Activated CD4-positive, alpha-beta T cell treated with anti-CD3 and anti-CD28 coated beads for 48 hours (primary cell): ENCODE measurements at places on chromosomes 2 and 18.

- no peak for DNase-seq
Measured at GRCh38 chr2:206984206-206984605, 44.9 kb downstream of the CPO start.

- DNase-seq: no peak
Measured at GRCh38 chr2:85291425-85292023, 36.3 kb downstream of the TGOLN2 start.

DNA sequence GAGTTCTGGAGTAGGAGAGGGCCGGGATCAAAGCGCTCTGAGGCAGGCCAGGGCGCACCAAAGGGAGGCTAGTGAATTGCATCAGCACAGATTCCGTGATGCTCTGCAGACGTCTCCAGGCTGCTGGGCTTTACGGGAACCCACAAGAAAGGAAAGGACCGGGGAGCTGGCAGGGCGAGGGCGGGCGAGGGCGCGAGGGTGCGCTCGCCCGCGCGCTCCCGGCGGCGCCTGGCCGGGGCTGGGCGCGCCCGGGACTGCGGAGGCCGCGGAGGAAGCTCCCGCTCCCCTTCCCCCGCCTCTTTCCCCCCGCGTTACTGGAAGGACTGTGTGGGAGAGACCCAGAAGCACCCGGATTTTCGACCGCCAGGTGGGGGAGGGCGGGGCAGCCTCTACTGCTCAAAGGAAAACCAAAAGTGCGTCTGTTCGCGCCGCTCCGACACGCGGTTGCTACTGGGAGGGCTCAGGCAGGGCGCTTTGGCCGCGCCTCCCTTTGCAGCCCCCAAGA lies 2.4 kb upstream of the FOSL2 start:
- DNase-seq: peak; percentile 98

DNA sequence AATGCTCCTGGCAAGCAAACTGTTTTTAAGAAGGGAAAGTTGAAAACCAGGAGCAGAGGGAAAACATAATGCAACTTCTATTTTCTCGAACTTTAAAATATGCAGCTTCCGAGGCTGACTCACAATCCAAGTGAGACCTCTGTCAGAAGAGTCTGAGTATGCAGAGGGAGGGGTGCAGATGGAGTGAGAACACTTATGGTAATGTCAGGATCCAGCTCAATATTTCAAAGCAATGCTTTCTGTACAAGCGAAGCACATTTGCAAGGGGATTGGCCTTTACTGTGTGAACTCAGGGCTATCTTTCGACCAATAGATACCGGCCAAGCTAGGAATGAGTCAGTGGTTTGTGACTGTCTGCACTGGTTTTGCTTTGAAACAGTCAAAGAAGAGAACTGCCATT lies 242.7 kb downstream of the CNTNAP5 start:
- DNase-seq: no peak

DNA sequence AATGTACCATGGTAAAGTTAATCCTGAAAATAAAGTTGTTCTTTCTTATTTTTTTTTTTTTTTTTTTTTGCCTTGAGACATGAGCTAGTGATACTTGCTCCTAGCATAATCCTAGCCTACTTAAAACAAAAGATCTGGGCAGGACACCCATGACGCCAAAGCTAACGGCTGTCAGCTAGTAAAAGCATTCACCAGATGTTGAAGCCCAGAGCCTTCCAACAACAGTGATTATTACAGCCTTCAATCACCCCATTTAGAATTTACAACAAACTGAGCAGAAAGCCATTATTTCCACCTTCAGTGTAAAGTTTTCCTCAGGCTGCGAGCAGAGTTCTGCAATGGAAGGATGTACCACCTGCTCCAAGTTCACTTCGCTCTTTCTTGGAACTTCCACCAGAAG lies 259.5 kb downstream of the SP3 start:
- DNase-seq: no peak

DNA sequence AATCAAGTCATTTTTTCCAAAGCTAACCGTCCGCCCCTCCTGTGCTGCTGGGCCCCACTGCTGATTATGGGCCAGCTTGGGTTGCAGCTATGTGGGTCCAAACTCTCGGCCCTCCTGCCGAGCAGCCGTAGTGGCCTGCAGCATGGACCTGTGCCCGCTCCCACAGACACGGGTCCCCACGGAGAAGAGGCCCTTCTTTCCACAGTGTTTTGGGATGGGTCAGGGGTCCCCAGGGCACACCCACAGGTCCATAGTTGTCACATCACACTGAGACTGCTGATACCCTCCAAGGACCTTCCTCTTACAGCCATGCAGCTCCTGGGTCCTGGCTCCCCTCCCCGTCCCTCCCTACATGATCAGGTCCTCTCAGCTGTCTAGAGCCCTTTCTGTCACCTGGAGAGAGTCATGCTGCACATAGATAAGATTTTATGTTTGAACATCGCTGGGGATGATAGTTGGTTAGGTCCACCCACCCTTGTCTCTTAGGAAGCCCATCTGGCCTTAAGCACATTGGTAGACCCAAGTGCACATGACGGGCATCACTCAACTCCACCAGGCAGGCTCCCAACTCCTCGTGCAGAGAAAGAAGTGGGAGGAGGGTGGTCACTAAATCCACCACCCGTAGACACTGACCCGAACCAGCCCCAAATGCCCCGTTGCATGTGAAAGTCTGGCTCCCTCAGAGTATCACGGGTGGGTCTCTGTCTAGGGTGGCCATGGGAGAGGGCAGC lies 17.5 kb downstream of the GPR55 start:
- peak; percentile 3 for DNase-seq

- DNase-seq: no peak
Measured at GRCh38 chr2:71807581-71808451, 339.8 kb downstream of the CYP26B1 start.

DNA sequence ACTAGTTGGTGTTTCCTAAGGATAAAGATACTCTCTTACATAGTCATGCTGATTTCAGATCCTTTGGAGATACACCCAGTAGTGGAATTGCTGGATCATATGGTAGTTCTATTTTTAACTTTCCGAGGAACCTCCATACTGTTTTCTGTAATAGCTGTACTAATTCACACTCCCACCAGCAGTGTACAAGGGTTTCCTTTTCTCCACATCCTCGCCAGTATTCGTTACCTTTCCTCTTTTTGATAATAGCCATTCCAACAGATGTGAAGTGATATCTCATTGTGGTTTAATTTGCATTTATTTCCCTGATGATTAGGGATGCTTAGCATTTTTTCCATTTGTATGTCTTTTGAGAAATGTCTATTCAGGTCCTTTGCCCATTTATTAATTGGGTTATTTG lies 34.0 kb downstream of the ACTR2 start:
- DNase-seq: no peak

- no peak for DNase-seq
Measured at GRCh38 chr2:209121691-209122090, 302.2 kb upstream of the MAP2 start.

GRCh38 chr2:182897137-182897536 lies 30.7 kb upstream of the FRZB start:
- no peak for DNase-seq

GRCh38 chr2:137521653-137522619 lies 442.3 kb upstream of the HNMT start:
- DNase-seq: no peak

- DNase-seq: no peak
Measured at GRCh38 chr18:57220480-57220879, 73.6 kb downstream of the BOD1L2 start.

GRCh38 chr2:1278125-1278524 lies 135.1 kb upstream of the TPO start:
- no peak for DNase-seq

GRCh38 chr2:226023383-226023782 lies 623.9 kb downstream of the NYAP2 start:
- DNase-seq: no peak

DNA sequence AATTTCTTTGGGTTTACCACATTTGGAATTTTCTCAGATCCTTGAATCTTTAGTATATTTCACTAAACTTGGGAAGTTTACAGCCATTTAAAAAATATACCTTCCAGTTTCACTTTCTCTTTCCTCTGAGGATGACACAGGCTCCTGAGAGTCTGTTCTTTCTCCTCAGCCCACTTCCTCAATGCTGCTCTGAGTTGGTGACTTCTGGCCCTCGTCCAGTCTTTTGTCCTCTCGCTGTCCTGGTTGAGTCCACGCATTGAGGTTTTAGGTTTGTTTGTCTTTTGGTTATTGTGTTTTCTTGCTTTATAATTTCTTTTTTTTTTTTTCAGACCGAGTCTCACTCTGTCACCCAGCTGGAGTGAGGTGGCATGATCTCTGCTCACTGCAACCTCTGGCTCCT lies 40.7 kb upstream of the GALR1 start:
- peak; percentile 23 for DNase-seq

DNA sequence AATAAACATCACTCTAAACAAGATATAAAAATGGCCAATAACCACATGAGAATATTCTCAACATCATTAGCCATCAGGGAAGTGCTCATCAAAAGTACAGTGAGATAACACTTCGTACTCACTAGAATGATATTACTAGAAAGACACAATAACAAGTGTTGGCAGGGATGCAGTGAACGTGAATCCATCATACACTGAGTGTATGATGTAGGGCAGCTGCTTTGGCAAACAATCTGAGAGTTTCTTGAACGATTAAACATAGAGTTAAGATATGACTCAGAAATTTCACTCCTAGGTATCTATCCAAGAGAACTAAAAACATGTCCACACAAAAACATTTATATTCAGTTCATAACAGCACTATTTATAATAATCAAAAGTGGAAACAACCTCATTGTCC lies 368.9 kb downstream of the PID1 start:
- DNase-seq: no peak

DNA sequence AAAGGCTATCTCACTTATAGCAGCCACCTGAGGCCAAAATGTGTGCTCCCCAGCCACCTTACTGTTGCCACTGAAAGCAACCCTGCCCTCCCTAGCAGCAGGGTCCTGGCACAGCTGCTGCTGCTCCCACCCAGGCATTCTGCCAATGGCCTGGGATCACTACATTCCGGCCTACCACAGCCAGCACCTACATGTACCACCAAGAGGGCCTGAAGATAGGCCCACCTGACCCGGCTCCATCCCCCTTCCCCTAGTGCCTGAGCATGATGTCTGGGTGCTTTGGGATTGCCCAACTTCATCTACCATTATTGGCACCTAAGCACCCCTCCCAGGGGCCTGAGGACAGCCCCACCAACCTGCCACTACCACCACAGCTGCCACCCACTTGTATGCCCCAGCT lies 34.6 kb upstream of the PAX3 start:
- no peak for DNase-seq

DNA sequence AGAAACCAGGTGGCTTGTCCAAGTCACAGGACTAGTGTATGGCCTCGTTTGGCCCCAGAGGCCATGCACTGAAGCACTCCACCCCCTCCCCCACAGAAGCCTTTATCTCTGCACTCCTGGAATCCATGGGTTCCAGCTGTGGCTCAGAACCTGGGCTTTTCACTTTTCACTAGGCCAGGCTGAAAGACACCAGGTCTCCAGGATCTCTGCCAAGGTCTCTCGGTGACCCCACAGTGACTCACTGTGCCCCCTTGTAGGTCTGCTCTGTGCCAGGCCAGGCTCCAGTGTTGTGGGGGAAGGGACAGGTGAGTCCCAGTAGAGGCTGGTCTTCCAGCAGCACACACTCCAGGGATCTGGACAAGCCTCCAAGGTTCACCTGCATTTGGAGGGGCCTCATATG lies 31.0 kb upstream of the GLI2 start:
- DNase-seq: no peak

DNA sequence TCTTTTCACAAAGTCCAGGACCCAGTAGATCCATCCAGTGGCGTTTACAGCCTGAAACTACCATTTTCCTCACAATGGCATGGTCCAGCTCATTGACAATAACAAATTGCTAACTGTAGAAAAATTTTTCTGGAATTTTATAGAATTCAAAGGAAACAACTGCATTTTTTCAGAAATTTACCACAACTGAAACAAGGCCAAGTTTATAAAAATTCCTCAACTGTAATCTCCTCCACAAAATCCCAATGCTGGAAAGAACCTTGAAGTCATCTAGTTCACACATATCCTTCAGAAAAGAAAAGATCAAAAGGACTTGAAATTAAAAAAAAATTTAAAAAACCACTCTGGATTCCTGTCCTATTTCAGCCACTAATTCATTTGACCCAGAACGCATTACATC lies 226.0 kb upstream of the CTAGE1 start:
- DNase-seq: no peak

DNA sequence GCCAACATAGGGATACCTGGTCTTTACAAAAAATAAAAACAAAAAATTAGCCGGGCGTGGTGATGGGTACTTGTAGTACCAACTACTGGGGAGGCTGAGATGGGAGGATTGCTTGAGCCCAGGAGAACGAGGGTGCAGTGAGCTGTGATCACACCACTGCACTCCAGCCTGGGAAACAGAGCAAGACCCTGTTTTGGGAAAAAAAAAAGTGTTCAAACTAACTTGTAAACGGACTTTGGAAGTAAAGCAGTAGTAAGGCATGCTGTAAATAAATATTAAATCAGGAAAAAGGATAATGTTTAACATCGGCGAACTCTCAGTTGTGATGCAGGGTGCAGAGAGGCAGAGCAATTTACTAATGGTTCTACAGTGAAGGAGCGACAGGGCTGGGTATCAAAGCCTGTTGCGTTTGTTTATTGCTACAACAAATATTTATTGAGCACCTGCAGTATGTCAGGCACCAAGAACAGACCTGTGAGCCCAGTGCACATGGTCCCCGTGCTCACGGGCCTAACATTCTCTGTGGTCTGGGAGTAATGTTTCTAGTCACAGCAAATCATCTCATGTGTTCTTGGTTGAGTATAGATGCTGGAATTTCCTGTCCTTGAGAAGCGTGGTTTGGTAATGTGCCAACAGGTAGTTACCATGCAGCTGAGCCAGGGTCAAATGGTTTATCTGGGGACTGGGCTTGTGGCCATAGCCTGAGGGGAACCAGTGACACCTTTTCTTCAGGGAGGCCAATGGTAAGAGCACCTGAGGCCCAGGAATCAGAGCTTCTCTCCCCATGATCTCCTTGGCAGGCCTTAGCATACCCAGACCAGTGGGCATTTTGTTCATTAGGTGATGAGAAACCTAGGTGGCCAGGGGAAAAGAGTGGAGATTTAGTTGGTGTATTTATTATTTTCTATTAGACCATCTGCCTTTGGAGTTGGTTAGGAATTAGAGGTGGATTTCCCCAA lies 27.9 kb upstream of the GREB1 start:
- no peak for DNase-seq

- peak; percentile 55 for DNase-seq
Measured at GRCh38 chr18:5238371-5238976, 41.4 kb upstream of the AKAIN1 start.

DNA sequence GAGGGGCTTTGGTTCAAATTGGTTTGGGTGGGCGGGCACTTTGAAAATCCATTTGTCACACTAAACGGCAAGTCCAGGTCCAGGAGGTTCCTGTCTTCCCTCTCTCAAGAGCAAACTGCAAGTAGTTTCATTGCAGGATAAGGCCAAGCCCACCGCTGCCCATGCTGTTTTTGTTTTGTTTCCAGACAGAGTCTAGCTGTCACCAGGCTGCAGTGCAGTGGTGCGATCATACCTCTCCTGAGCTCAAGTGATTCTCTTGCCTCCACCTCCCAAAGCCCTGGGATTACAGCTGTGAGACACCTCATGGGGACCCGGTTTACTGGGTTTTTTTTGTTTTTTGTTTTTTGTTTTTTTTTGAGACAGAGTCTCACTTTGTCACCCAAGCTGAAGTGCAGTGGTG lies 1.8 kb upstream of the CYBRD1 start:
- DNase-seq: no peak

GRCh38 chr2:85564144-85564563 lies 2.9 kb upstream of the GGCX start:
- DNase-seq: no peak
